ENCODE measurements at places on chromosomes 11 and 22.

GRCh38 chr22:19429950-19430889 lies 1.3 kb downstream of the HIRA start:
- no peak for DNase-seq

DNA sequence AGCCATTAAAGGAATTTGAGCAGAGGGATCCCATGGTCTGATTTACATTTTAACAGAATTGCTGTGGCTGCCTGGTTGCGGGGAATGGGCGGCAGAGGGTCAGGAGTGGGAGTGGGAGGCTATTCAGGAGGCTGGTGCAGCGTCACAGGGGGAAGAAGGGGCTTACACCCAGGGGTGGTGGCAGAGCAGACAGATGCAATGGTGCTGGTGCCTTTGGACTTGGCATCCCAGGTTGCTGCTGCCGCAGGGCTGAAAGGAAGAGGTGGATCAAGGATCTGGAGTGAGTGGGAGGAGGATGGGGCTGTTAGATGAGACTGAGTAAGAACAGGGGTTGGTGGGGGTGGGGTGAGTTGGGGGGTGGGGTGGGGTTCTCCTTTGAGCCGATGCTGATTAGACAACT lies 38.5 kb downstream of the GRIK4 start:
- DNase-seq = no peak

DNA sequence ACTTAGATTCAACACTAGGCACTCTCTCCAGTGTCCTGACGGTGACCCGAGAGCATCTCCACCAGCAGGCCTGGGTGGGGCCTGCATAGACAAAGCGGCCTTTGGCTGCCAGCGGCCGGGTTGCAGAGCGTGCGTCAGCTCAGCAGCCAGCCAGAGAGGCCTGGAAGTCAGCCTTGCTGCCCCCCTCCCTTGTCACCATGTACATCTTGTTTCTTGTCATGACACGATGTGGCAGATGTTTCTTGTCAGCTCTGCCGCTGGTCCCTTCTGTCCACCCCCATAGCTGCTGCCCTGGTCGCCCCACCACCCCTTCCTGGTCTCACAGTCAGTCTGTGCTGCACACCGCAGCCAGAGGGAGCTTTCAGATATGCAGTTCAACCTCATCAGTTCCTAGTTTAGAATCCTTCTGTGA lies 33.1 kb upstream of the CBX7 start:
- DNase-seq = no peak

- DNase-seq = no peak
Observed at GRCh38 chr11:2777386-2777785, 77.6 kb upstream of the KCNQ1OT1 start.

- DNase-seq = no peak
Observed at GRCh38 chr11:22467741-22468140, 129.6 kb downstream of the SLC17A6 start.
